H4 (cell line): ENCODE measurements at places on chromosomes 3 and 15. TPM values are rescaled to one million over a fixed set of nuclear protein-coding genes. Genes with fewer than 3 reads are reported as not detected.

Gene GNAT1
- not detected in 2 replicates for total RNA-seq

Gene STRIT1
- total RNA-seq = not detected in 2 replicates

Gene MYLK
- 25.1 and 28.4 TPM in 2 replicates for total RNA-seq

Gene SLC28A1
- 0.08 TPM in 1 of 2 replicates, not detected in the other for total RNA-seq

Gene COL6A5
- total RNA-seq = not detected in 2 replicates
